ENCODE measurements at places on chromosomes 7 and 10. TPM values are rescaled to one million over a fixed set of nuclear protein-coding genes. Genes with fewer than 3 reads are reported as not detected.

- peak overlapping the region; percentile 39 for H3K27ac ChIP-seq
- H3K36me3 ChIP-seq: no peaks in the 10 kb centered on the region
- DNase-seq: peak; percentile 18
- H3K4me1 ChIP-seq: peaks cover 13% of the 10 kb centered on the region
- H3K27me3 ChIP-seq: no peaks in the 10 kb centered on the region
Observed at GRCh38 chr10:76036111-76036940, 604.9 kb downstream of the LRMDA start.

CCDC71L gene
- total RNA-seq: 46.6 TPM

DNA sequence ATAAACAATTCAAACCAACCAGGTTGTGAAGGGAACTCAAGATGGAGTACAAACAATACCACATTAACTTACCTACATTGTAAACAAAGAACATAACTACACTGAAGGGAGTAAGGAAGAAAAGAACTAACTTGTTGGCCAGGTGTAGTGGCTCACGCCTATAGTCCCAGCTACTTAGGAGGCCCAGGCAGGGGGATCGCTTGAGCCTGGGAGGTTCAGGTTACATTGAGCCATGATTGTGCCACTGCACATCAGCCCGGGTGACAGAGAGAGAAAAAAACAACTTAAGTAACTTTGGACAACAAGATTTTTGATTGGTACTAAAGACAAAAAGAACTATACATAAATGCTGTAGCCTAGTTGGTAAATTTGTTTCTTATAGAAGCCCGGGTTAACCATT lies 68.8 kb downstream of the TRIL start:
- DNase-seq: no peak
- no peaks in the 10 kb centered on the region for H3K4me1 ChIP-seq
- no peak overlapping the region for H3K27ac ChIP-seq
- no peaks in the 10 kb centered on the region for H3K36me3 ChIP-seq
- no peaks in the 10 kb centered on the region for H3K27me3 ChIP-seq

GRCh38 chr10:131769571-131770410 lies 131.0 kb upstream of the PPP2R2D start:
- no peaks in the 10 kb centered on the region for H3K4me1 ChIP-seq
- H3K36me3 ChIP-seq: no peaks in the 10 kb centered on the region
- no peak for DNase-seq

LRIT1 gene
- not detected for total RNA-seq

HTR5A gene
- total RNA-seq: not detected

GSTK1 gene
- 174 TPM for total RNA-seq

DNA sequence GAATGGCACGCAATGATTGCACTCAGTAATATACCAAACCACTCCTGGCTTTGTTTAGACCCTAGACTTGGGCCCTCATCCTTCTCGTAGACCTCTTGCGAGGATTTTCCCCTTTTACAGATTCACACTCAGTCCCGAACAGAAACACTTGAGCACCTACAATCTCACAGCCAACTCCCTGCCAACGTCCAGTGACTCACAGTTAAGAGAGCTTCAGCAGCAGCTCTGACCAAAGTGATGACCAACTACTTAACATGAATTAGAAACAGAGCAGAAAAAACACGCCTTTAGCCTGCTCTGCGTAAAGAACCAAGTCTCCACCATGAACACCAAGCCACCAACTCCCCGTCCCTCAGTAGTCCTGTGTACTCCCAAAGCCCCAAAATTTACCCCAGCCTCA lies 2.2 kb downstream of the DNAJC30 start:
- H3K27me3 ChIP-seq: no peaks in the 10 kb centered on the region
- no peak overlapping the region for H3K4me3 ChIP-seq
- H3K27ac ChIP-seq: no peak overlapping the region
- peaks cover 19% of the 10 kb centered on the region for H3K36me3 ChIP-seq

DNA sequence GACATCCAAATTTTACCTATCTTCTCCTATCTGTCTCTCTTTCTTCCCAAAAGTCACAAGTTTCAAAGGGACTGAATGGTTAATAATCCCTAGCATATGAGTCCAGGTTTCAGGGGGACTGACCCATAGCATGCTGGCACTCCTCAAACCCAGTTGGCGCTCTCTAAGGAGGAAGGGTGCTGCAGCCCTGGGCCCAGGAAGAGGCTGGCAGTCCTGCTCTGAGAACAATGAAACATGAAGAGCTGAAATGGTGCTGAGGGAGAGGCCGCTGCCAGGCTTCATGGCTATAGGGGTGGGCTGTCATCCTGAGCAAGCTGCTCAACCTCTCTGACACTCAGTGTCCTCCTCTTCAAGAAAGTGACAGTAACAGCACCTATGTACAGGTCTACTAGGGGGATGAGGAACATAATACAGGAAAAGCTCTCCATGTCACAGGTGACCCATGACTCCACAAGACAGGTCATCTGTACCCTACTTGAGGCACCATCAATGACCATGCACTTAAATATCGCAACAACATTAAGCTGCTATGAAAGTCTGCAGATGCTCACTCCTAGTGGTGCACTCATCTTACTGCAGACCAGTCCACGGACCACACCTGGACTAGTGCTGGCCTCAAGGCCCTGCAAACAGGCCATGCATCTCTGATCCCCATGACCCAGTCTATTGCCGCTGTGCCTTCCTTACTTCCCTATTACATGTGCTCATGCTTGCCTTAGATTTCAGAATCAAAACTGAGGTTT lies 17.0 kb downstream of the COBL start:
- no peaks in the 10 kb centered on the region for H3K36me3 ChIP-seq
- no peaks in the 10 kb centered on the region for H3K4me1 ChIP-seq
- H3K4me3 ChIP-seq: no peak overlapping the region
- H3K27me3 ChIP-seq: no peaks in the 10 kb centered on the region
- DNase-seq: no peak

Data from ascending aorta (tissue), 2 donors.